Stimulated activated CD4-positive, alpha-beta T cell treated with anti-CD3 and anti-CD28 coated beads, Interleukin-1b, Interleukin-23, amount 100 ng/mL, for 24 hours (primary cell): ENCODE measurements at places on chromosomes 13 and 19.

DNA sequence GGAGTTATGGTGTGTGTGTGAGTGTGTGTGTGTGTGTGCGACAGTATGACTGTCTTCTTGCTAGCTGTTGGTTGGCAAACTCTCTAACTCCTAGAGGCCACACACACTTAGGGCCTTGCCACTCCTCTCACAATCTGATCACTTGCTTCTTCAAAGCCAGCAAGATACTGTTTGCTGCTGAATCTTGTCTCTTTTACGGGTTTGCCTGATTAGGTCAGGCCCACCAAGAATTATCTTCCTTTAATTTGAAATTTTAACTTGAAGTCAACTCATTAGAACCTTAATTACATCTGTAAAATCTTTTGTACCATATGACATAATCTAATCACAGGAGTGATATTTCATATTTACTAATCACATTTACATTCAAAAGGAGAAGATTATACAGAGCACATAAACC lies 359.2 kb upstream of the SGCG start:
- DNase-seq: no peak

GRCh38 chr13:45817833-45818232 lies 33.7 kb downstream of the SIAH3 start:
- no peak for DNase-seq

DNA sequence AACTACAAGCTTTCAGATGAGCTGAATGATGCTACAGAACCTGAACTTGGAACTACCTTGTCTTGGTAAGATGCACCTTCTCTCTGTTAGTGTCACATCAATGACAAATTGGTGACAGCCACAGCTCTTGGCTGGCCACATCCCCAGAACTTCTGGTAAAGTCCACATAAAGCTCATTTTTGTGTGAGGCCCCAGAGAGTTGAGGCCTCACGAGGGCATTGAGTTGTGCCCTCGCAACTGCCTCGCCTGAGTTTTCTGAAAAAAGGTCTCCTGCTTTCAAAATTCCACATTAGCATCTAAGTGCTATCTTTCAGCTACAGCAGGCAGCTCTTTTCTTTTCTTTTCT lies 42.6 kb downstream of the MRPL57 start:
- DNase-seq: no peak

- DNase-seq: no peak
Observed at GRCh38 chr13:28329395-28330158, 165.4 kb downstream of the FLT1 start.

DNA sequence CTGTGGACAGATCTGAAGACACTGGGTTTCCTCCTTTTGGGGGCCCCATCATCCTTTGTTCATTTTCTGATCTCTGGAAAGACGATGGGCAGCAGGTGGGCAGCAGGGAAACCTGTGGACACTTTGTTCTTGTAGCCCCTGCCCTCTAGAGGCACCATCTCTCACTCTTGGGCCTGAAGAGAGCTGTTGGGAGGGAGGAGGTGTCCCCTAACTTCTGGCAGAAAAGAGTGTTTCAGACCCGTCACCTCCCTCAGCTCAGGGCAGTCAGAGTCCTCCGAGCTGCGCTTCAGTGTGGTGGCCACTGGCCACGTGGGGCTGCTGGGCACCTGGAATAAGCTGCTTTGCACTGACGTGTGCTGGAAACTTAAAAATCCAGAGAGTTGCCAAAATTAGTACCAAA lies 26.9 kb upstream of the RNF17 start:
- no peak for DNase-seq

GRCh38 chr13:47039106-47039505 lies 142.3 kb upstream of the HTR2A start:
- no peak for DNase-seq

DNA sequence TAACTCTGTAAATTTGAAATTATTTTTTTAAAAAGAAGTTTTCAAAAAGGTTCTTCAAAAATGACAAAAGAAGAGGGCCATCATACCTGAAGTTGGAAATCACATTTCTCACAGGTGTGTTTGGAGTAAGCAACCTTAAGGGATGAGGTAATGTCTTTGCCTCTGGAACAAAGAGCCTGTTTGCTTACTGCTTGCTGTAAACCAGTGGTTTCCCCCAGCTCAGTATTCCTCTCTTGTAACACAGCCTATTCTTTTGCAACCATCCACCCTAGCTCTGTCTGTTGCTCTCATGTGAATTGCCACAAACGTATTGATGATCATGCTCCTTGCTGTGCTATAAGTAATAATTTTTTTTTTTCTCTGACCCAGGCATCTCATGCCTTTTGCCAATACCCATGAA lies 38.1 kb downstream of the UCHL3 start:
- DNase-seq: no peak
